ENCODE measurements at places on chromosomes 3 and 15. TPM values are rescaled to one million over a fixed set of nuclear protein-coding genes. Genes with fewer than 3 reads are reported as not detected.
A peak's percentile ranks its signal among the peaks of the same experiment; 100 is the strongest.

DNA sequence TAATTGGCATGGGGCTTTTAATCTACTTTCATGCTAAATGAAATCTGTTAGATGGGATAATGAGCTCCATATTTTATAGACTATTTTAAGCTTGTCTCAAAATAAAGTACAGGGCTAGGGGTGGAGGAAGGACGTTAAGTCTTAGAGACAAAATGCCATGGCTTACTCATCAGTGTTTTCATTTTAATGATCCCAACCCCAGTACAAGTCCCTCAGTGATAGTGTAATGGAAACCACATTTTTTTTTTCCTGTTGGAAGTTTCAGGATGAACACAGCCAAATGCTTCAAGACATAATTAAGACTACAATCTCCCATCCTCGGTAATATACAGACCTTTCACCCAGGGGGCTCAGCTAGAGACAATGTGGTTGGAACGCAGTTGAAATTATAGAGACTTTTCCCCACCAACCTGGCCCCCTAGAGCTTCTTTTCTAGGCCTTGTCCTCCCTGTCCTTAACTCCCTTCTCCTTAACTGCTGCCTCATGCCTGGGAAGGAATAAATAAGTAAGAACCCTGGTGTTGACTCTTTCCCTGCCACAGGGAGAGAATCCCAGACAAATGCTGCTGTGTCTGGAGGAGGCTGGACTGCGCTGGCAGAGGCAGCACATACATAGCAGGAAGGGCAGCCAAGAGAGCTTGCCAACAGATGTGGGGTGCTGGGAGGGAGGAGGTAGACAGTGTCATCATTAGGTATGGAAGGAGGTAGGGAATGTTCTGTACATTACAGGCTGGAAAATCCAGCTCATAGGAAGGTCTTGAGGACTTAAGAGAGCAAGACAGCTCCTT, 115.4 kb upstream of the ROPN1 start:
- no peak for DNase-seq

DNA sequence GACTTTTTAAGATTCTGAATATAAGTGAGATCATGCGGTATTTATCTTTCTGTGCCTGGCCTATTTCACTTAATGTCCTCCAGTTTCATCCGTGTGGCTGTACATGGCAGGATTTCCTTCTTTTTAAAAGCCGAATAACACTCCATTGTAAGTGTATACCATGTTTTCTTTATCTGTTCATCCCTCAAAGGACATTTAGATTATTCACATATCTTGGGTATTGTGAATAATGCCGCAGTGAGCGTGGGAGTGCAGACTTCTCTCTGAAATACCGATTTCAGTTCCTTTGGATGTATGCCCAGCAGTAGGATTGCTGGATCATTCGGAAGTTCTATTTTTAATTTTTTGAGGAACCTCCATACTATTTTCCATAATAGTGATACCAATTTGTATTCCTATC, 136.1 kb downstream of the APBA2 start:
- peak; percentile 8 for DNase-seq

DNA sequence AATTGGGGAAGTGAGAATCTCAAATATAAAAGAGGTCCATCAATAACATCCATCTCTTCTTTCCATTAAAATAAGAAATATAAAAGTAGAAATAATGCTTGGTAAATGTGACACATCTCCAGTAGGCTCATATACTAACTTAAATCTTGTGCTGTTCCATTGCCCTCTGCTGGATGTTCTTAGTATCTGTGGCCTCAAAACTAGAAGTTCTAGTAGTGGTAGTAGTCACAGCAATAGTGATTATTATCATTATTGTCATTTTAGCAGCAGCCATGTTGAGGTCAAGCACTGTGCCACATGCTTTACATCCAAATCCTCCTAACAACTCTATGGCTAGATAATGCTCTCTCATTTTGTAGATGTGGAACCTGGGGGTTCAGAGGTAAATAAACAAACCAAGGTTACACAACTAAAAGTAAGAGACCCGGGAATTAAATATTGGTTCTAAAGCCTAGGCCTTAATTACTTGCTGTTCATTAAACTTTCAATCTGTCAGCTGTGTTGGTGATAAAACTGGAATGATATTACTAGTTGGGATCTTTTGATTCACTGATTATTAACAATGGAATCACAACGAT, 20.2 kb upstream of the BTLA start:
- DNase-seq: peak; percentile 63

DNA sequence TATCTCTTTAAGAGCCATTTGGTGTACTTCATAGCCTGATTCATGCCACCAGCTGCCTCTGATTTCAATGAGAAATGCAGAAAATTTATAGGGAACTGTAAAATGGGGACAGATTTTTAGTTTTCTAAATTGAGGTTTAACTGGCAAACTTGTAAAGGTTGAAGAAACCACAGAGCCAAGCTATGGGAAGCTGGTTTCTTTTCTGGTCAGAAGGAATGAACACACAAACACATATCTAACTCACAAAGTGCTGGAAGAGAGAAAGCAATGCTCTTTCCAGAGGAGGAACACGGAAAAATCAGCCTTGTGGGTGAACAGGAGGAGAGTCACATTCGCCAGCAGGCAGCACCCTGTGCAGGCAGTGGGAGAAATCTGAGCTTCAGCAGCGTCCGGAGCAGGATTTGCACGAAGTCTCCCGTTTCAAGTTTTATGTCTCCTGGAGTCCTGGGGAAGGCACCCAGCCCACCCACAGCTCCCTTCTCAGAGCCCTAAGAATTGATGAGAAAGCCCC, 481 bp downstream of the MASP1 start:
- no peak for DNase-seq

DNA sequence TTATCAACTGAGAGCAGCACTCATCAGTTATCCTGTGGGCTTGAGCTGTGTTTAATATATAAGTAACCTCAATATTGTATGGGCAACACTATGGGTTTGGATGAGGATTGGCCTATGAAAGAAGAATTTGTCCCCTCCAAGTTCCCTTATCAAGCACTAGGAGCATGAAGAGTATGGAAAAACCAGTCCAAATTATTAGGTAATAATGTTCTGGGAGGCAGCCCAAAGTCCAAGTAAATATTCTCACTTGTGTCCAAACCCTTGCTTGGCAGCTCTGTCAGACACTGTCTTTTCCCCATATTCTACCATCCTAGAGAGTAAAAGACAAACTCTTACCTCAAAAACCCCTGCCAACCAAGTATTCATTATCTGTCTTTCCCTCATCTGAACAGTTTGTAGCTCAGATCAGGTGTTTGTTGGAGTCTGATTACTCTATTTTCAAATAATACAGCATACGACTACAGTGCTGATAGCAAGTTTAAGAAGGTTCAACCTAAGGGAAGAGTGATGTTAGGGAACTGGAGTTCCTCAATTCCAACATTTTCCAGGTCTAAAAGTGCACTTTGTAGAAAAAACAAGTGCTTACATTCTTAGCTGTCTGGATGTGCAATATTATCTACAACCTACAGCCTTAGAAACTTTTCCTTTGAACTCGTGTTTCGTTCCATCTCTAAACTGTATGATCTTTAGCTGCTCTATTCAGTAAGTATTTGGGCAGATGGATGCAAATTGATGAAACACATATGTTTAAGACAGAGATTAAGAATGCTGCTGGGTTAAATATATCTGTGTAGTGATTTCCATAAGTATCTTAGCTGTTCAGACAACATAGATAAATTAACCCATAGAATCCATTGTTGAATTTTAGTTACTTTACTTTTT, 89.7 kb upstream of the PHLDB2 start:
- DNase-seq: no peak

DNA sequence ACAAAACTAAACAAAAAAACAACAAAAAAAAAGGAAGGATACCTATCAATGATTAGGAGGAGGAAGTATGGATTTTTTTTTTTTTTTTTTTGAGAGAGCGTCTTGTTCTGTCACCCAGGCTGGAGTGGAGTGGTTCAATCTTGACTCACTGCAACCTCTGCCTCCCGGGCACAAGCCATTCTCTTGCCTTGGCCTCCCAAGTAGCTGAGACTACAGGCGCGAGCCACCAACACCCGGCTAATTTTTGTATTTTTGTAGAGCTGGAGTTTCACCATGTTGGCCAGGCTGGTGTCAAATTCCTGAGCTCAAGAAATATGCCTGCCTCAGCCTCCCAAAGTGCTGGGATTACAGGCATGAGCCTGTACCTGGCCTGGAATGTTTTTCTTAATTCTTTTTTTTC, 195.8 kb downstream of the CBLB start:
- no peak for DNase-seq

DNA sequence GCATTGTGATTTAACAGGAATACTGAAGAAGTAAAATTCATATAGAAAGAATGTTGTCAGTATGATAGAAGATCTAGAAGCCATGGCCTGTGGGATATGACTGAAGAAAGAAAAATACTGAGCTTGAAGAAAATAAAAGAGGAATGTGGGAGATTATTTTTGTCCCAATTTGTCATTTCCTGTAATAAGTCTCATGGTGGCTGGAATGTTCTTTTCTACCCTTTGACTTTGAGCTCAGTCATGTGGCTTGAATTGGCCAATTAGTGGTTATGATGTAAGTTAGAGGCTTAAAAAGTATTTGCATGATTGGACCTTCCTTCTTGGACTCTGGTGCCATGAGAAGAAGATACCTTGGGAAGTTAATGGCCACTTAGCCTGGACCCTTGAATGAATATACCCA, 14.1 kb downstream of the APH1B start:
- peak; percentile 75 for DNase-seq

GRCh38 chr15:31128919-31129768, 27.6 kb upstream of the TRPM1 start:
- peak; percentile 11 for DNase-seq

DNA sequence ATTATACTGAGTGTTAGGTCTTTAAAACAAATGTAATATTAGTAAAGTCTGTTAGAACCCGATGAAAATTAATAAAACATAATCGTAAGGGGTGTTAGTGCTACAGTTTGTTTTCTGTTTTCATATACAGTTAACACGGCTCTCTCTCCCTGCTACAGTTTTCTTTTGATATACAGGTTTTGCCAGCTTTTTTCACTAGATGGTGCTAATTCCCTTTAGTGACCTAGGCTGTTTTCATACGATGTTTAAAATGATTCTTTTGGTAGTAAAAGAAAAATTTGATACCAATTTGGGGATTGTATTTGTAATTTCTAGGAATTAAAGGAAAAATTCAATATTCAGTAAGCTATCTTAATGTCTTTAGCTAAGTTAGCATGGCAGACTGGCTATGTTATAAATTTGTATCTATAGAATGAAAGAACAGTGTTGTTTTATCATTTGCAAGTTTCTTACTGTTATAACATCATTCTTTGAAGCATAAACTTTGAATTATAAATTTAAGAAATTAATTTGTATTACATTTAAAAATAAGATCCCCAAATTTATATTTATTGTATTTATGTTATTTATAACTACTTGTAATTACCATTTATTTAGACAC, 11.5 kb downstream of the APH1B start:
- no peak for DNase-seq

DNA sequence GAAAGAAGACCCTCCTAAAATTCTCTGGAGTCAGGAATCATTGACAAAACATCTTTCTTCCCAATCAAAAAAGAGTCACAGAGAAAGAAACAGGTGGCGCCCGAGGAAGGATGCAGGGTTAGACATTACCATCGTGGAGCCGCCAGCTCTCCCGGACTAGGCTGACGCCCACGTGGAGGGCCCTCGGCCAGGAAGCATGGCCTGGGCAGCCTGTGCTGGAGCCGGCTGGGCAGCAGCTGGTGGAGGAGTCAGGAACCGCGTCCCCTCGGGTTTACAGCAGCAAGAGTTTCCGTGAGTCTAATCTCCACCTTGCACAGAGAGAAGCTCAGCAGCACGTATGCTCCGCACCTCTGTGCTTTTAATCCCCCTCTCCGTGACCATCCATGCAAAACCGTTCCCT, 533.7 kb upstream of the ATP11B start:
- DNase-seq: no peak

GPR62 gene
- total RNA-seq: 0.07 TPM

- no peak for DNase-seq
Observed at GRCh38 chr3:131701153-131701770, 198.5 kb upstream of the MRPL3 start.

PRRT3 gene
- total RNA-seq: 1.1 TPM

- peak; percentile 86 for DNase-seq
Observed at GRCh38 chr3:49805367-49805782, 2.3 kb downstream of the INKA1 start.

XIRP1 gene
- not detected for total RNA-seq

GRCh38 chr15:71807691-71808091, 2.7 kb upstream of the NR2E3 start:
- DNase-seq: no peak

SLC9C1 gene
- under 0.01 TPM for total RNA-seq

DNA sequence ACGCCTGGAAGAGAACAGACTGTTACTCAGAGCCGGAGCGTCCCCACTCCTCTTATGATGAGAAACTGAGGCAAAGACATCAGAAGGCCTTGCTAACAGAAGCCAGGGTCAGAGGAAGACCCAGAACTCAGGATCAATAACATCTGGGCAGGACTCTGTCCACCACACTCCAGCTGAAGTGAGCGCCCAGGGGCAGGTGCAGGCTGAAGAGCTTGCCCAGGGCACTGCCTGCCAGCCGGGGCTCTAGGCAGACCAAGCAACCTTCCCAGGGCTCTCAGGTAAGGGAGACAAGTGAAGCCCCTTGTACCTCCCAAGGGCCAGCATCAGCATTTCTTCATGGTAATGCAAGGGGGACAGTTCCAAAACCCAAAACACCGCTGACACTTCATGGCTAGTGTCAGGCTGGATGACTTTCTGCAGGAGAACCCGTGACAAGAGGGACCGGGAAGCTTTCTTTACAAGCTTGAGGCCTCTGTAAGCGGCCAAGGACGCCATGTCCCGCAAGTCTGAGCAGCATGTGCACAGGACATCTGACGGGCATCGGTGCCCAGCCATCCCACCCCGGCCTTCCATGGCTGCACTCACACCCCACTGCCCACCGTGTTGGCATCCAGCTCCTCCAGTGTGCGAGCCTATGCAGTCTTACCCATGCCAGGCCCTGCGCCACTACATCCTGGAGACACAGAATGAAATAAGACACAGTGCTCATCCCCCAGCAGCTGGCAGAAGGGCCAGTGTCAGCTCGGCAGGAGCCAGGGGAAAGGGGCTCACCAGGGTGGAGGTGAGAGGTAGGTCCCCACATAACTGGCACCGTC, 14.1 kb downstream of the XXYLT1 start:
- no peak for DNase-seq

DNA sequence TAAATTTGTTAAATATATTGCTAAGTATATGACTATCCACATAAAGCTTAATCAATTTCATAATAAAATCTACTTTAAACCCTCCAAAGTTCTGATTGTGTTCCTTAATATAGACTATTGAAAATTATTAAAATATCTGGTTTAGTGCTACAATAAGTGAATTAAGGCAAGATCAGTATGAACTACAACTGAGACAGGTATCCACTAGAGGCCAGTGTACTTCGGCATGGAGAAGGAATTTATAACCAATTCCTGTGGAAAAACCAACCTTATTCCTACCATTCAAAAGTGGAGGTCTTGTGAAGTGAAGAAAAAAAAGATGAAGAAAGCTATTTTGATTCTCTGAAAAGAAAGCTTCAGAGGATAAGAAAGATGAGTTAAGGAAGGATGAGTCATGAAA, 237.7 kb downstream of the SUCLG2 start:
- no peak for DNase-seq

- no peak for DNase-seq
Observed at GRCh38 chr3:109355625-109356441, 18.5 kb upstream of the DPPA4 start.

All from pulmonary artery endothelial cell (primary cell).